Common myeloid progenitor, CD34-positive (primary cell): ENCODE measurements at places on chromosomes 16 and 17.

DNA sequence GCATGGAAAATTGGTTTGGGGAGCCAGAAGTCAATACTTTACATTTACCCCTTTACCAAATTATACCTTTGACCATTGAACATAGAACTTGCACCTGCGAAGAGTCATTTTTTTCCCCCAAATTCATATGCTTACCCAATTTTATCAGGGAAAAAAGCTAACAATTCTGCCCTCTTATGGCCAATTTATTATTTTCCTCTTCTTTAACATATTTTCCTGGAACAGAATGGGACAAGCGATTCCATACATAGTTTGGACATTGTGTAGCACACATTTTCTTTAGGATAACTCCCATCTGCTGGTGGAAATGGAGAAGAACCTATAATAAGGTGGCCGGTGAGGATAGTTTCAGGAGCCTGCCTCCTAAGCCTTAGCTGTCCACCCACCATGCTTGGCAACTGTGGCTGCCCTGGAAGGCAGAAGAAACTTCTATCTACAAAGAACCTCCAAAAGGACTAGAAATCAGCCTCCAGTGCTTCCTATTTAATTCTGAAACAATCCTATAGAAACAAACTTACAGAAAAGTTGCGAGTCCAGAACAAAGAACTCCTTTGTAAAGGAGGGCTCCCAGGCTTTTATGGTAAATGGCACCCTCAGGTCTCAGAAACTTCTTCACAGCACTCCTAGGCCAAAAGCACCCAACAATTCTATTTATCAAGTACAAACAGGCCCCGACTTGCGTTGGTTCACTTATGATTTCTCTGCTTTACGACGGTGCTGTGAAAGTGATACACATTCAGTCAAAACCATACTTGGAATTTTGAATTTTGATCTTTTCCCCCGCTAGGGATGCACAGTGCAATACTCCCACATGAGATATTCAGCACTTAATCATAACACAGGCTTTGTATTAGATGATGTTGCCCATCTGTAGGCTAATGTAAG is 64.1 kb upstream of the CACNG4 start:
- no peak for DNase-seq

DNA sequence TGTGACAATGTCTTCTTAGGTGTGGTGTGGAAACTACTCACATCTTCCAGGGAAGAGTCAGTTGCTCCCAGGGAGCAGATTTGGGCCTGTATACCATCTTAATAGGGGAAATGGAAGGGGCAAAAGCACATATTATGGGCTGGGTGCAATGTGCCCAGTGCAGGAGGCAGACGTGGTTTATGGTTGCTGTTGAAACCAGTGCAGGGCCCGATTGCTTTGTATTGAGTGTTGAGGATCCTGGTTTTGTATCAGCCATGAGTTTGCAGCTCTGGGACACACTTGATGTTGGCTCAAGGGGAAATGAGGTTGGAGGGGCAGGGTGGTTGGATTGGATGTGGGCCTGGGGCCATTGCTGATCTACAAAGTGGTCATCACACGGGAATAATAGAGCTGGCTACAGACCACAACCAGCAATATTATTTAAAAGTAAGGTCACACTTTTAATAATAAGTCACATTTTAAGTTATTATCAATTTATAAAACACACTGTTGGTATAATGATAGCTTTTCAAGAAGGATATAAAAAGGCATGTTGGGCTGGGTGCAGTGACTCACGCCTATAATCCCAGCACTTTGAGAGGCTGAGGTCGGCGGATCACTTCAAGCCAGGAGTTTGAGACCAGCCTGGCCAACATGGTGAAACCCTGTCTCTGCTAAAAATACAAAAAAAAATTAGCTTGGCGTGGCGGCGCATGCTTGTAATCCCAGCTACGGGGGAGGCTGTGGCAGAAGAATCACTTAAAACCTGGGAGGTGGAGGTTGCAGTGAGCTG is 302.4 kb downstream of the SEC14L1 start:
- DNase-seq = no peak

DNA sequence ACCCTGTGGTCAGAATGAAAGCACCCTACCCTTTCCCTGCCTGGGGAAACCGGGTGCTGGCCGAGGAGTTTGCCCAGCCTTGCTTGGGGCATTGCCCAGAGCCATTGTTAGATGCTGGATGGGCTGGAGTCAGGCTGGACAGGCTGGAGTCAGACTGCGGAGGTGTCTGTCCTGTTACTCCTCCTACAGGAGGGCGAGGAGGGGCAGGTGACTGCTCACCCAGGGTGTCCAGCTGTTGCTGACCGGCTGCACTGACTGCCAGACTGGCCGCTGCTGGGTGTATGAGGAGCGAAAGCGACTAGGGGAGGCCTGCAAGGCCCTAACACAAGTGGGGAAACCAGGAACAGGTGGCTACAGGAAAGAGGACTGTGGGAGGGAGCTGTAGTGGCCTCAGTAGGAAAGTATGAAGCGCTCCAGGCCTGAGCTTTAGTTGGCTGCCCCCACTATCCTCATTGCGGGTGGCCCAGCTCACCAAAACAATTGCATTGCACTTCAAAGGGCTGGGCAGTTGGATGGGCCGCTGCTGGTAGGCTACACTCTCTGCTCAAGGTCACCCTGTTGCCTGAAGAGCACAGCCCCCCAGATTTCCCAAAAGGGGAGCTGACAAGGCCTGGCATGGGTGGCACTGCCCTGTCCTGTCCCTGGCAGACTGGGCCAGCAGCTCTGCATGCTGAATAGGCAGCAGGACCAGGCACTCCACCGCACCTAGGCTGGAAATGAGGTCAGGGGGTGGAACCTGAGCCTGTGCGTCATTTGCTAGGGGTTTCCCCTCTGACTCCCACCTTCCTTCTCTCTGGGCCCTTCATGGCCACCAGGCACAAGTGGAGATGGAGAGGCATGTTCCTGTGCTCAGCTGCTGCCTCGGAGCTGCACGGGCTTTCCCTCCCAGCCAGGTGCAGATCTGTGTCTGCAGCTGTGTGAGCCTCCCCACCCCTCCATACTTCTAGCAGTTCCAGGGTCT is 18.4 kb downstream of the LDHD start:
- DNase-seq = peak; percentile 66

DNA sequence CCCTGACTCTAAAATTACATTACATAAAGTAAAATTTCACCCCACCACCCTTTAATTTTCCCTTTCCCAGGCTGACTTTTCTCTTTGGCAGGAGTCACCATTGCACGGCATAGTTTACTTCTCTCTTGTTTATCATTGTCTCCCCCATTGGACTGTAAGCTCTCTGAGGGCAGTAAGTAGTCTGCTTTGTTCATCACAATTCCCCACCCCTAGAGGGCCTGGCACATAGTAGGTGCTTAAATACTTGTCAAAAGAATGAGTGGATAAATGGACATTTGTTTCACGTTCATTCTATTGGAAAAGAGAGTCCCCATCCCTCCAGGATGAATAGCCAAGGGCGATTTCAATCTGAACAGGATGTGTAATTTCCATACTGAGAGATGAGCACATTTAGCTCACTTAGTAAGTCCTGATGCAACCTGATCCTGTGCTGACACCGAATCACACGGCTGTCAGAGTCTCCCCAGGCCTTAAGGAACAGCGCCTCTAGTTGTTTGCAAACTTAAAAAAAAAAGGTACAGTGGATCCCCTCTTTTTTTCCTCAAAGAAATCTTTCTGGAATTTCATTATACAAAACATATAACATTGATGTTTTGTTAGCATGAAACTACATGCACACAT is 54.0 kb downstream of the AKAP1 start:
- no peak for DNase-seq

- DNase-seq = no peak
Observed at GRCh38 chr17:55320594-55321426, 56.0 kb downstream of the HLF start.

DNA sequence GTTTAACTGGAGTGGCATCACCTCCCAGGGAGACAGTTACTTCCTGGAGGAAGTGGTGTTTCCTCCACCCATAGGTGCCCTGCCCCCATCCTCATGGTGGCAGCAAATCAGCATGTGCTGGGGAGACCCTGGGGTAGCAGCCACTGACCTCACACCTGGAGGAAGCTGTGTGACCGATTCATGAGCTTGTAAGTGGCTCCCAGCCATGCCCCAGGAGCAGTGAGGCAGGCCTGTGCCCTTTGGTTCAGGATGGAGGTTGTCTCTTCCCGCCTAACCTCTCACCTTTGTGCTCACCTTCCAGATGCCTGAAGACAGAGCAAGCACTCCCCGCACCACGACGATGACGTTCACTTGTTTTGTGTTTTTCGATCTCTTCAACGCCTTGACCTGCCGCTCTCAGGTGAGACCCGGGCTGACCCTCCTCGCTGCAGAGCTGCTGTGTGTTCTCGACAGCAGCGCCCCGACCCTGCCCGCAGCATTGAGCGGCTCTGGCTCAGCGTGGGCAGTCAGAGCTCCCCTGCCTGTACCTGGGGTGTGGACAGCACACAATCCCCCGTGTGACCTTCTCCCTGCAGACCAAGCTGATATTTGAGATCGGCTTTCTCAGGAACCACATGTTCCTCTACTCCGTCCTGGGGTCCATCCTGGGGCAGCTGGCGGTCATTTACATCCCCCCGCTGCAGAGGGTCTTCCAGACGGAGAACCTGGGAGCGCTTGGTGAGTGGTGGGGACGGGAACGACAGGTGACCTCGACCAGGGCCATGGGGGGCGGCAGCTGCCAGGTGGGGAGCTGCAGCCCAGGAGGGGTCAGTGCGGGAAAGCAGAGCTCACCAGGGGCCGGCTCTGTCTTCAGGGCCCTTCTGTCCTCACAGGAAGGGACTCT is 42.8 kb downstream of the MEAK7 start:
- DNase-seq = no peak

GRCh38 chr17:48113201-48113676 is 5.7 kb downstream of the SNX11 start:
- peak; percentile 33 for DNase-seq

GRCh38 chr16:66026211-66026610 is 340.3 kb upstream of the CDH5 start:
- no peak for DNase-seq

DNA sequence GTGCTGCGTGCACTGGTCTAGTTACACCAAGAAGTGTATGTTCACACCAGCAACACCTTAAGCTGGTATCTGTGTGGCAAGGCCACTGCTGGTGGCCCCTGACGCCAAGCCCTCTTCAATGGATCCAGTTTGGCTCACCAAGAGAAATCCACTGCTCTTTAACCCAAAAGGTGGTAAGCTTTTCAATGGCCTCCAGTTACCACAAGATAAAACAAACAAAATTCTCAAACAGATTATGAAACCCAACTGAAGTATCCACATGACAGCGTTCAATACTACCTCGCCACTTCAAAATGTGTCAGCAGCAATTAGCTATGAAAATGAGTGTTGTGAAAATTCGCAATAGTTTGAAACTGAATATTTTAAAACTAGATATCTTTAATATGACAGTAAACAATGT is 96.5 kb upstream of the AKTIP start:
- no peak for DNase-seq

- no peak for DNase-seq
Observed at GRCh38 chr17:35048685-35049379, 14.7 kb downstream of the RFFL start.

DNA sequence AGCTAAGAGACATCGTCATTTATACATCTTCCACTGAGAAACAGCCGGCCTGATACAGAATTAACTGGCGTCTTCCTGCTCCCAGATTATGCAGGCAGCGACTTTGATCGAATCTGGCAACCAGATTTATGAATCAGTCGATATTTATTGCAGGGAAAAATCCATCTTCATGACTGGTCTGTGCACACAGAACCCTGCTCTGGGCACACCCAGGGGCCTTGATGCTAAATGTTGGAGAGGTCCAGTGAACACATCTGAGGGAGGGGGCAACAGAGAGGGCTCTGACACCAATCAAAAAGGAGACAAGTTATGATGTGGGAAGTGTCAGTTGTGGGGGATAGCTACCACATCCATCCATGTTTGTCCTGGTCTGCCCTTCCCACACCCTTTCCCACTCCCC is 102.9 kb downstream of the TMEM132E start:
- no peak for DNase-seq

DNA sequence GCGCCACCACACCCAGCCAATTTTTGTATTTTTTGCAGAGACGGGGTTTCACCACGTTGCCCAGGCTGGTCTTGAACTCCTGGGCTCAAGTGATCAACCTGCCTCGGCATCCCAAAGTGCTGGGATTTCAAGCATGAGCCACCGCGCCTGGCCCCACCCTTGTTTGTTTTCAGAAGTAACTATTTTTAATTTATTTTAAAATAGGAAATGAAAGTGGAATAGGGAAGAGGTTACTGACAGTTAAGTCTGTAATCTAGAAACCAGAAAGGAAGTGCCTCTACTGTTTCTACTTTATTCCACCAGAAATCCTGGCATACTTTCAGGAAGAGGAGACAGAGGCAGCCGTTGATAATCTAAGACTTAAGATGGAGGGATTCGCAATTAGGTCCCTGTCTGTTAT is 225.6 kb downstream of the TANC2 start:
- DNase-seq = peak; percentile 3

GRCh38 chr16:85004587-85005205 is 6.6 kb downstream of the ZDHHC7 start:
- no peak for DNase-seq

GRCh38 chr17:32264140-32264799 is 1.4 kb upstream of the RHBDL3 start:
- no peak for DNase-seq

GRCh38 chr17:8051831-8052230 is 13.0 kb downstream of the ALOX15B start:
- no peak for DNase-seq

- DNase-seq = no peak
Observed at GRCh38 chr16:70565053-70565452, 41.4 kb downstream of the SF3B3 start.

DNA sequence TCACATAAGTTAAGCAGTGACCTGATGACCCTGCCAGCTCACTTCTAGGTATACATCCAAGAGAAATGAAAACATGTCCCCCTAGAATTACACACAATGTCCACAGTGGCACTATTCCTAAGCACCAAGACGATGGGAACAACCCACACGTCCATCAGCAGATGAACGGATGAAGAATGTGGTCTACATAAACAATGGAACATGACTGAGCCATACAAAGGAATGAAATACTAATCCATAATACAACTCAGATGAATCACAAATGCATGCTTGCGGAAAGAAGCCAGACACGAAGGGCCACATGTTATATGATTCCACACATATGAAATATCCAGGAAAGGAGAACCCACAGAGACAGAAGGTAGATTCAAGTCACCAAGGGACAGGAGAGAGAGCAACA is 17.4 kb downstream of the USP22 start:
- DNase-seq = no peak

DNA sequence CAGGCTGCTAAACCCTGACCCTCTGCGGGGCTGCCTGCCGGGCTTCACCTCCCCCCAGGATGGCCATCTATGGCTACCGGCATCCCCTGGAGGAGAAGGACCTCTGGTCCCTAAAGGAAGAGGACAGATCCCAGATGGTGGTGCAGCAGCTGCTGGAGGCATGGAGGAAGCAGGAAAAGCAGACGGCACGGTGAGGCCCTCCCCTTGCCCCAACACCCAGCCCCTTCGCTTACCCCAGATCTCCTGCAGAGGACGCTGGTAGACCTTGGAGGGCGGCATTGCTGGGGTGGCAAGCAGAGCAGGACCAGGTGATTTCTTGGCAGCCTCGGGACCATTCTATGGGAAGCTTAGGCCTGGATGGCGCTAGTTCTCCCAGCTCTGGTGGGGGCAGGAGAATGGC is 24.5 kb downstream of the ABCC3 start:
- no peak for DNase-seq
